GM23338 (cell line): ENCODE measurements at places on chromosomes 4 and X.

GRCh38 chr4:40978548-40978947, 228.8 kb downstream of the NSUN7 start:
- DNase-seq: no peak

- DNase-seq: no peak
Measured at GRCh38 chr4:145012841-145013240, 85.2 kb downstream of the ANAPC10 start.

DNA sequence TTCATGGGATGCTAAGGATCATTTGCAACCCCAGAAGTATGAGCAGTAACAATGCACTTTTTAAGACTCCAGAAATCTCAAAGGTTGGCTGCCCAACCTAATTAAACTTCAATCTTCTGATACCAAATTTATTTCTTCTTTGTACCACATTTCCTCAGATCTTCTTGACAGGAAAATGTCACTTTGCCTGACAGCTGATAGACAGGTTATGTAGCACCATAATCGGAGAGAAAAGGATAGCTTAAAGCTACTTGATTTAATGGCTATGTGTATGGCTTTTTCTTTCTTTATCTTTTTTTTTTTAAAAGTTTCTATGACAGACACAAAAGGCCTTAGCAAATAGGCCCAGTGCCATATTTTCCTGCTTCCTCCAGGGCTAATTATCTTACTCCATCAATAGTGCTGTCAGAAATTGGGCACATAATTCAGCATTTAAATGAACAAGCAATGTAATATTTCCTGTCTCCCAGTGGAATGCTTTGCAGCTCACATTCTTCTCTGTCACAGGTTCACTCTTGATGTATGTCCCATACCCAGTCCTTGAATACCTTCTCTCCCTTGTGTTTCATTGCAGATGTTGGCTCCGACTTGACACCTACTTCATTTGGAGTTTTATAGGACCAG, 795.7 kb downstream of the ADGRL3 start:
- DNase-seq: no peak

DNA sequence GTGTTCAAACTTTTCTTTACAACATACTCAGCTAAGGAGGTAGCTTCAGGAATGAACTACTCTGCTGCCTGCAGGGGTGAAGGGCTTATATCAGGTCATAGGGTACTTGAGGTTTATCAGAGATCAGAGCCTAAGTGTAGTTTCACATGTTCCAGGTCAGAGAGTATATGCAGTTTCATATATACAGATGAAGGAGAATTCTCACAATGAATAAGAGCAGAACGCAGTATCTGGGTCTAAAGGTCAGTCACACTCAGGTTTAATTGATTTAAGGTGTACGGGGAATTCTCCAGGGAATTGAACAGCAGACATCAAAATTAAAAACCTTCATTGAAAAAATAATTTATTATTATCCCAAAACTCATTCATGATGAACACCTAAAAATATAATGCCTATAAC, 700.6 kb downstream of the TECRL start:
- no peak for DNase-seq
